Endodermal cell (in vitro differentiated cells): ENCODE measurements at places on chromosomes 5 and 9. TPM values are rescaled to one million over a fixed set of nuclear protein-coding genes. Genes with fewer than 3 reads are reported as not detected.

DNA sequence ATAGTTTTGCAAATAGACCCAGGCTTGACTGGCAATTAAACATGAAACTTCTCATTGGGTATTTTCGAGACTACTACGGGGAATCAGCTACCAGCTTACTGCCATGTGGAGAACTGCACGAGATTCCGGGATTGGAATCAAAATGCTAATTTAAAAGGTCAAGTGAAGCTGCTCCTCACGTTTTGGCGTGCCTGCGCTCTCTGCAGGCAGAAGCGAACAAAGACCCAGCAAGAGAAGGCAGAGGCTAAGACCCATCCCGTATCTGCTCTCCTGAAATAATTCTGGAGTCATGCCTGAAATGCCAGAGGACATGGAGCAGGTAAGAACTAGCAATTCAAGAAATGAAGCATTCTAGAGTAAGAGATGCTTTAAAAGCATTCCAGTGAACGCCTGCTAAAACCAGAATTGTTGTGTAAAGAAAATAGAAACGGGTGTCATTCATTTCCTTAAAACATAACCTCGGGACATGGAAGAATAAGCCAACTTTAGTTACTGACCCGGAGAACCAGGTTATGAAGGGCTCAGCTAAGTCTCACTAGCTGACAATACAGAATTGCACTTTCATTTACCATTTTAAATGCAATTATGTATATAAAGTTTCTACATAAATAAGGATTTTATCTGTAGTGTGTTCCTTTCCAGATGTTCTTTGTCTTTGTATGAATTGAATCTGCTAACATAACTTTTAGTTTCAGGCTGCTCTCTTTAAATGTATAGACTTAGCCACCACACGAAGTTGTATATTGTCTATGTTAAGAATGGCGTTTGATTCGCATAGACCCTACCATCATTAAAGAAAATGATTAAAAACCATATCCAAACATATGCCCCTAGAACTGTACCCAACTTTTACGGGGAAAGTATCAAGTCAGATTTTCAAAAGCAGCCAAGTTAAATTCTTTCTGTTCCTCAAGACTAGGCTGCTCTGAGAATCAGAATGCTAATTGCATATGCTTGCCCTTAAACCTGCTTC is 2.0 kb upstream of the MAT2B start:
- H3K36me3 ChIP-seq: peaks cover 4% of the 10 kb centered on the region
- peak; percentile 90 for DNase-seq
- peak overlapping the region; percentile 98 for H3K4me3 ChIP-seq
- H3K27ac ChIP-seq: peak overlapping the region; percentile 93
- peaks cover 4% of the 10 kb centered on the region for H3K4me1 ChIP-seq

- H3K27ac ChIP-seq: no peak overlapping the region
- H3K27me3 ChIP-seq: no peaks in the 10 kb centered on the region
- H3K4me3 ChIP-seq: no peak overlapping the region
- peaks cover 8% of the 10 kb centered on the region for H3K4me1 ChIP-seq
- H3K36me3 ChIP-seq: no peaks in the 10 kb centered on the region
Measured at GRCh38 chr5:119949426-119949999, 320.2 kb downstream of the FAM170A start.

GRCh38 chr5:36442352-36442751 is 140.7 kb upstream of the RANBP3L start:
- H3K4me1 ChIP-seq: peaks cover 27% of the 10 kb centered on the region
- DNase-seq: no peak
- no peaks in the 10 kb centered on the region for H3K27me3 ChIP-seq
- no peaks in the 10 kb centered on the region for H3K36me3 ChIP-seq
- H3K4me3 ChIP-seq: no peak overlapping the region

GRCh38 chr5:154395407-154396106 is 50.2 kb upstream of the SAP30L start:
- DNase-seq: peak; percentile 82
- no peak overlapping the region for H3K4me3 ChIP-seq
- H3K27me3 ChIP-seq: no peaks in the 10 kb centered on the region
- H3K27ac ChIP-seq: no peak overlapping the region
- H3K36me3 ChIP-seq: peaks cover 52% of the 10 kb centered on the region

GRCh38 chr9:75482566-75482965 is 394.3 kb downstream of the OSTF1 start:
- no peaks in the 10 kb centered on the region for H3K27me3 ChIP-seq
- H3K27ac ChIP-seq: no peak overlapping the region
- no peak overlapping the region for H3K4me3 ChIP-seq
- H3K4me1 ChIP-seq: no peaks in the 10 kb centered on the region
- DNase-seq: no peak
- no peaks in the 10 kb centered on the region for H3K36me3 ChIP-seq

DNA sequence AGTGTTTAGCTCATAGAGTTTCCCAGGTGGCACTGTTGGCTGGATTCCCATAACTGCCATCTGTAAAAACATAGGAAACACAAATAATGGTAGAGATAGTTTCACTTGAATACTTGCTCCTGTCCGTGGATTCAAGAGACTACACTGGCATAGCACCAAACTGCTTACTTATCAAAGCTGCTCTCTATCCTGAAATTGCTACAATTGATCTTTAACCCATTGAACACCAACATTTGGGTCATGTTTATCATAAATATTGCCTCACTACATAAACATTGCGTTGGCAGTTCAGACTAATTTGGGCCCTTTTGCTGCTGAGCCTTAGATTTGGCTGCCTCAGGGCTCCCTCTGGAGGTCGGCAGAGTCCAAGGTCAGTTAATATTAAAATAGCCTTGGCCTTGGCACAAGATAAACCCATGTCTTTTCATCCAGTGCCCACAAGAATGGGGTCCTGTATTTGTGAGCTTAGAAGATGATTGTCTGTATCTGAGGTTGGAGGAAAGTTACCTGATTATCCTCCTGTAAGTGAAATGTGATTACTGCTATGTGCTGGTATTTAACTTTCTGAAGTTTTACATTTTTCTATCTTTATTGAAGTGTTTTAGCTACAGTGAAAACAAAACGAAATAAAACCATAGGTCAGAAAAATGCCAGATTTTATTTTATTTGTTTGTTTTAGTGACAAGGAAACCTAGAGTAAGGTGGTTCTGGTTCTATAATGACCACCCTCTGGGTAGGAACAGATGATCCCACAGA is 4.0 kb upstream of the RANBP3L start:
- DNase-seq: peak; percentile 70
- no peak overlapping the region for H3K27ac ChIP-seq
- H3K4me1 ChIP-seq: no peaks in the 10 kb centered on the region
- H3K4me3 ChIP-seq: no peak overlapping the region
- H3K27me3 ChIP-seq: peaks cover 5% of the 10 kb centered on the region

- H3K4me1 ChIP-seq: peaks cover 16% of the 10 kb centered on the region
- DNase-seq: no peak
- H3K4me3 ChIP-seq: no peak overlapping the region
- H3K27me3 ChIP-seq: peaks cover 14% of the 10 kb centered on the region
- no peak overlapping the region for H3K27ac ChIP-seq
- no peaks in the 10 kb centered on the region for H3K36me3 ChIP-seq
Measured at GRCh38 chr5:168042284-168043068, 249.0 kb upstream of the WWC1 start.

USP20 gene
- total RNA-seq: 23.2 and 25.8 TPM in 2 replicates

SLC36A1 gene
- 15.4 to 25.5 TPM (median 16.2 TPM) in 3 replicates for total RNA-seq
